ENCODE measurements at places on chromosomes 2 and 18.

DNA sequence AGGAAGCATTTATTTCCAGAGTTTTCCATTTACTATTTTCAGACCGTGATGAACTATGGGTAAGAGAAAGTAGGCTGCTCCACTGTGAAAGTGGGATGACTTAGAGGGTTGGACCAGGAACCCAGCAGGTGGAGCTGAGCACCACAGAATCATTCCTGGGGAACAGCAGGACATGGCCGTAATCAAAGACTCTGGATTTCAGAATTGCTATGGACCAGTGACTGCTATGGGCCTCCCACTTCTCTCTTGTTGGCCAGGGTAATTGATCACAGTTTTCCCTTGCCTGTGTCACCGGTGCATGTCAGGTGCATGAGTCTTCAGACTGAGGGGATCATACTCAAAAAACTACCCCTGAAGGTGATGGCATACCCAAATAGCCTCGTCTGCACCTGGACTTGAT, 90.6 kb upstream of the GPC1 start:
- no peak for DNase-seq

- DNase-seq, result no peak
These were observed 10.0 kb upstream of the FEZ2 start for GRCh38 chr2:36607947-36608346.

- no peak for DNase-seq
These were observed 2.2 kb downstream of the BUB1 start for GRCh38 chr2:110675679-110676078.

GRCh38 chr2:196984903-196985302, 58.4 kb upstream of the PGAP1 start:
- no peak for DNase-seq

DNA sequence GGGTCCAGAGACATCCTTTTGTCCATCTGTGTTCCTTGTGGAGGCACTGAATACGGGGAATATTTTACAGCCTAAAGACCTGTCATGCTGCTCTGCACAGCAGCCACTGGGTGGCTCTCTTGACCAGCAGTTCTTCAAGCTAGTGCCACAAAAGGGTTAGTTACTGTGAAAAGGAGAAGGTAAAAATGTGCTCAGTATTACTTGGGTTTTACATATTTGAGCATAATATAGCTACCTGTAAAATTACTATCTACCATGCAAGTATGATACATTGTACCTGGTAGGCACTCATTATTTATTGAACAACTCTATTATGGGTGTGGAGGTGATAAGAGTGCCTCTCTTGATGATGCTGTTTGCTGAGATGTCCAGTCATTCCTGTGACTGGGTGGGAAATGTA, 23.6 kb downstream of the FZD5 start:
- peak; percentile 45 for DNase-seq

- no peak for DNase-seq
These were observed 106.5 kb downstream of the SMAD7 start for GRCh38 chr18:48844271-48844670.

Measured in activated CD4-positive, alpha-beta memory T cell treated with anti-CD3 and anti-CD28 coated beads, Interleukin-2, amount 10 ng/mL, durations not matched to agents 7 days and 5 days (primary cell).